ENCODE measurements at places on chromosomes 7 and 10.

DNA sequence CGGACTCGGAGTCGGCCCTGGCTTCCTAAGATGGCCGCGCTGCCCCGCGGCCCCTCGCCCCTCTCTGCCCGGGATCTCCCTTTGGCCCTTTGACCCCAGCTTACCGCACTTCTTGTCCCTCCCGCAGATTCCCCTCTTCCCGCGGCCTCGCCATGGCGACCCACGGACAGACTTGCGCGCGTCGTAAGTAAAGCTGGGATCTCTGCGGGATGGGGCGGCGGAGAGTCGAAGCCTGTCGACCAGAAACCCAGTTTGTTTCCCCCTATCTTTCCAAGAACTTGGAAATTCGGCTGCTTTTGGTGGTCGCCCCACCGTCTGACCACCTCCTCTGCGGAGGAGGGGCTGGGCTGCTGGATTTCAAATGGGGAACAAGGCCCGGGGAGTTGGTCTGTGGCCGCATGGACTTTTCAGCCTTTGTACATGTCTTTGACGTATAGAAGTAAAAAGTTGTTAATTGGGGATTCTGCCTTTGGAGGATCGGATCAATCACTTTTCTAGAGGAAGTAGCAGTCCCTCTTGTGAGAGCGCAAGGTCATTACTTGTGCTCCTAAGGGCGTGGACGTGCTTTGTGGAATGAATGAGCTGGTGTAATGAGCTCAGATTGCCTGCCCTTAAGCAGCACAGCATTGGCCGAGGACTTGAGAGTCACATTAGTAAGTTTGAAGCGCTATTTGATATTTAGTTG, 553 bp downstream of the VDAC2 start:
- DNase-seq: no peak

DNA sequence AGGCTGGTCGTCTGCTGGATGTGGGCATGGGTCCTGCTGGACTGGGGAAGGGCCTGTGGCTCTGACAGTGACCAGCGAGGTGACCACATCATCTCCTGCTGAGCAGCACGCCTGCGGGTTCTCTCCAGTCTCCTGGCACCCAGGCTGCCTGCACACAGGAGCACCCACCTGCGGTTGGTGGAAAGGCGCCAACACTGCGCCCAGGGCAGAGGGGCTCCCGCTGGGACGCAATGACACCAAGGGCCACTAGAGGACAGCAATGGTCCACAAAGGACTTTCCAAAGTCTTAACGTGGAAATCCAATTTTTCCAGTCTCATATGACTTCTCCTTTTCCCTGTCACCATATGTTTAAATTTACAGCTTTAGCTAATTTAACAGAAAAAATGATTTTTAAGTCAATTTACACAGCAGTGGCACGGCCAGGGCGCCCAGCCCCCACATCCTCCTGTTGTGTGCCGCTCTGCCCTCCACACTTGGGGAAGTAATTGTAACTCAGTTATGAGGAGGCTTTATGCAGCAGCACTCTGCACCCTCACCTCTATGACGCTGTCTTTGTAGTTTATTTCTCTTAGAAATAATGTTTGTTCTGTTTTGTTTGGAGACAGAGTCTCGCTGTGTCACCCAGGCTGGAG, 38.1 kb downstream of the CFAP46 start:
- no peak for DNase-seq

DNA sequence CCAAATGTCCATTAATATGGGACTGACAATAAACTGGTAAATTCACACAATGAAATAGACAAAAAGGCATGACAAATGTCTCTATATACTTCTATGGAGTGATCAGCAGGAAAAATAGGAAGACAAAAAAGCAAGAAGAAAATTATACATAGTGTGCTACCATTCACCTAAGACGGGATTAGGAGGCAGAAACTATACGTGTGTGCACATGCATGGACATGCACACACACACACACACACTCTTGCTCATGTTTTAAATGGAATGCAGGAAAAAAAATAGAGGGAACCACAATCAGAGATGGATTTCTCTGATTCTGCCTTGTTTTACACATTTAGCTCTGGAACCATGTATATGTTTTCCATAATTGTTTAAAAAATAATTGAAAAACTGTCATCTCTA, 119.0 kb downstream of the ZFAND4 start:
- no peak for DNase-seq

DNA sequence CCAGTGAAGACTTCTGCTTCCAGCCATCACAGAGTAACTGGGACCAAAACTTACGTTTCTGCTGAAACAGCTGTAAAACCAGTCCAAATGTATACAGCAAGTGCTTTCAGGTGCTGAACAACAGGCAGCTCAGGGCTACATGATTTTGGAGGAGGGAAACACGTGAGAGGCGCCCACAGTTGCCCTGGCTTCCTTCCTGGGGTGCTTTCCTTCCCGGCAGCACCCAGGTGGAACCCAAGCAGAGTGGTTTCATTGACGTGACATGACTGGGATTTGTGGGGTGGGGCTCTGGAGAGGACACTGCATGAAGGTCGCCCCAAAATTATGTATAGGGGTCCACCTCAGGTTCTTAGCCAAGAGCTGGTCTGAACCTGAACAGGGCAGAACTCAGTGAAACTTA, 34.2 kb downstream of the IL2RA start:
- DNase-seq: no peak

GRCh38 chr10:129491123-129491734, 24.2 kb downstream of the MGMT start:
- no peak for DNase-seq

- no peak for DNase-seq
Measured at GRCh38 chr10:110423650-110424049, 74.1 kb upstream of the DUSP5 start.

All from T1000 (cell line).